ENCODE measurements at places on chromosomes 16 and 17. TPM values are rescaled to one million over a fixed set of nuclear protein-coding genes. Genes with fewer than 3 reads are reported as not detected.

PLD6 gene
- 1.1 TPM for total RNA-seq

MFAP4 gene
- not detected for total RNA-seq

LRRC36 gene
- not detected for total RNA-seq

ZNF785 gene
- 6.8 TPM for total RNA-seq

ARHGAP23 gene
- 56.4 TPM for total RNA-seq

SLC6A2 gene
- not detected for total RNA-seq
